SJSA1 (cell line): ENCODE measurements at places on chromosomes 2 and 18. TPM values are rescaled to one million over a fixed set of nuclear protein-coding genes. Genes with fewer than 3 reads are reported as not detected.
A peak's percentile ranks its signal among the peaks of the same experiment; 100 is the strongest.

- DNase-seq, result no peak
These were observed 25.5 kb upstream of the CTNNA2 start for GRCh38 chr2:79487399-79487798.

DNA sequence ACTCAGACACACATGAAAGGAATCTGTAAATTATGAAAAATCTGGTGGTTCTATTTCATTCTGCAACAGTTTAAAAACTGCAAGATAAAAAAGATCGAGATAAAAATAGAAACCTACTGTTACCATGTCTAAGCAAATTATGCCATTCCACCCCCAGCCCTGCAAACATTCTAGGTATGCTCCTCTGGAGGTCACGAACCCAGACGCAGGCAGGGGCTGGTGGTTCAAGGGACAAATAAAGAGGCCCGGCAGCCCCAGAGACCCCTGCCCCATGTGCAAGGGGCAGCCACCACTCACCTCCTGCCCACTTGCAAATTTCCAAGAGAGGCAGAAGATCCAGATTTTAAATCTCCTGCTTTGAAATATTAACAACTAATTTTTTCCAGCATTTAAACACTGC is 210.5 kb downstream of the ANAPC1 start:
- no peak for DNase-seq

DNA sequence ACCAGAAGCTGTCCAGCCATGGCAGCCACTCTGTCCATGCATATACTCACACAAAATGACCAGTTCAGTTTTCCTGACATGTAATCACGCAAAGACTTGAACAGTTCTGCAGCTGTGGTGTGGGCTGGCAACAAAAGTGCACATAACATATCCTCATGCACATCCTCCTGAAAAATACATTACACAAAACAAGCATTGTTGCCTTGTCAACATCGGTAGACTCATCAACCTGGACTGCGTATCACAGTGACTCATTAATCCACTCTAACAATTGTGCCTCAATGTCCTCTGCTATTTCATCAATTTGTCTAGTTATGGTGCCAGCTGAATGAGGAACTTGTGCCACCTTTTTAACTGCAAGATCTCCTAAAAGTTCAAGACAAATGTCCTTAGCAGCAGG is 19.5 kb downstream of the RBKS start:
- DNase-seq, result no peak

DNA sequence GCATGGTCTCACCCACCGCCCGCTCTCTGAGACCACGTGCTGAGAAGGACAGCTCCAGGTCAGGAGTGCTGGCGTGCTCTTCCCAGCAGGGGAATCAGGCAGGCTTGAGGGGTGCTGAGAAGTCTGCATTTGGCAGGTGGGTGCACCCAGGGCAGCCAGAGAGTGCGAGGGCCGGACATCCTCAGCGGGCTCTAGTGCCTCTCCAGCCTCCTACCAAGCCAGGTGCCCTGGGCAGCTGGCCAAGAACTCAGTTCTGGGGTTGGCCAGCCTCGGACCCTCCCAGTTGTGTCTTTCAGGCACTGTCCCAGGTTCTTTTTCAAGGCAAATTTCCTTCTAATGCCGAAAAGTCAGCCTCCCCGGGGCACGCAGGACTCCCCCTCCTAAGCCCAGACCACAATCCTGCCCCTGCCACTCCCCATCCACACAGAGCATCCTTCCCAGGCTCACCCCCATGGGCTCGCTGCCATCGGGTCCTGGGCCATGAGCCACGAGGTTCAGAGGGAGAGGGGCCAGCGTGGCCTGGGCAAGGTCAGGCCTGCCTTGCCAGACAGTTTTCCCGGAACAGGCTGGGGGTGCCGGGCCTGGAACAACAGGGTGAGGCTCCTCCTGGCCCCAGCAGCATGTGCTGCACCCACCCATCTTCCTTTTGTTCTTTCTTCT is 52.2 kb upstream of the GPC1 start:
- DNase-seq, result no peak

GRCh38 chr2:211967234-211967633 is 571.4 kb downstream of the ERBB4 start:
- DNase-seq, result no peak

DNA sequence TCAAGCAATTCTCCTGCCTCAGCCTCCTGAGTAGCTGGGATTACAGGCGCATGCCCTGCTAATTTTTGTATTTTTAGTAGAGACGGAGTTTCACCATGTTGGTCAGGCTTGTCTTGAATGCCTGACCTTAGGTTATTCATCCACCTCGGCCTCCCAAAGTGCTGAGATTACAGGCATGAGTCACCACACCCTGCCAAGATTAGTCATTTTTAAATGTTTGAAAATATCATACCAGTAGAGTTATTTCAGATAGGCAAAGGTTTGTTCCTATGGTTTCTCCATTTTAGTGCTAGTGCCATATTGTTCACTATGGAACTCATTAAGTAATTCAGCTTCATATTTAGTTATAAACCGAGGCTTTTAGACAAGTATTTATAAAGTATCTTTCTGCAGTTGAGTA is 52.3 kb downstream of the HIBCH start:
- peak; percentile 52 for DNase-seq

DNA sequence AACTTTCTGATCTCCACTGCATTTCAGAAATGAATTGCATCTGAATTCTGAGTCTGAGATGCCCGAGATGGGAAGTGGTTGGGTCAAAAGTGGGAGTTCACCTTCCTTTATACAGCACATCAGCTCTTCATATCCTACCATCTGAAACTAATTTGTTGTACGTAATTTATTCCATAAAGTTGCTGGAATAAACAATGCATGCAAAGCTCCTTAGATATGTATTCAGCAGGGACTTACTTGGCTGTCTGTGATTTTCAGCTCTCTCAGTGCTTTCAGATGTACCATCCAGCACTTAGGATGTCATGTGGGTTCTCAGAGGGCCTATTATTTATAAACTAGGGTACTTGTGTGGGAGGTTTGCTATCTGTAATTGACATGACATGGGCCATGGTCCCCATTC is 46.9 kb upstream of the EFEMP1 start:
- DNase-seq, result no peak

- DNase-seq, result no peak
These were observed 26.1 kb upstream of the SALL3 start for GRCh38 chr18:78953566-78953965.

DNA sequence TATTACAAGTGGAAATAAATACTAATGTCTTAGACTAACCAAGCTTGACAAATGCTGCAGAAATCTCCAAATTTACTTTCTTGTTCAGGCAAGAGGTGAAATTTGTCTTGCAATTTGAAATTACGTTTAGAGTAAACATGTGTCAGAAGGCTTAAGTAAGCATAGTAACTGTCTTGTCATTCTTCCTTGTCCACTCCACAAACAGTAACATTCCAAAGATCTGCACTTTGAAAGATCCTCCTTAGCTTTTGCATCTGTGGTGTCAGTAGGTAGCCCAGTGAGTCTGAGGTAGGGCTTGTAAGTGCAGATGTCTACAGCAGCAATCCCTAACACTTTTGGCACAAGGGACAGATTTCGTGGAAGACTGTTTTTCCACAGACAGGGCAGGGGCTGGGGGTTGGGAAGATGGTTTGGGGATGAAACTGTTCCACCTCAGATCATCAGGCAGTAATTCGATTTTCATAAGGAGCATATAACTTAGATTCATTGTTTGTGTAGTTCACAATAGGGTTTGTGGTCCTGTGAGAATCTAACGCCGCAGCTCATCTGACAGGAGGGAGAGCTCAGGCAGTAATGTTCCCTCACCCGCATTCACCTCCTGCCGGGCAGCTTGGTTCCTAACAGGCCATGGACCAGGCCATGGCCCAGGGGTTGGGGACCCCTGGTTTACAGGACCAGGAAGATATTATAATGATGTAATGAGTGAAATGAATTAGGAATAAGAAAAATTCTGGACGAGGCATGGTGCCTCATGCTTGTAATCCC is 18.6 kb downstream of the RASGRP3 start:
- DNase-seq, result no peak

- no peak for DNase-seq
These were observed 335 bp downstream of the ERFE start for GRCh38 chr2:238159071-238159539.

GRCh38 chr2:68970566-68971265 is 3.7 kb upstream of the GKN1 start:
- no peak for DNase-seq

DNA sequence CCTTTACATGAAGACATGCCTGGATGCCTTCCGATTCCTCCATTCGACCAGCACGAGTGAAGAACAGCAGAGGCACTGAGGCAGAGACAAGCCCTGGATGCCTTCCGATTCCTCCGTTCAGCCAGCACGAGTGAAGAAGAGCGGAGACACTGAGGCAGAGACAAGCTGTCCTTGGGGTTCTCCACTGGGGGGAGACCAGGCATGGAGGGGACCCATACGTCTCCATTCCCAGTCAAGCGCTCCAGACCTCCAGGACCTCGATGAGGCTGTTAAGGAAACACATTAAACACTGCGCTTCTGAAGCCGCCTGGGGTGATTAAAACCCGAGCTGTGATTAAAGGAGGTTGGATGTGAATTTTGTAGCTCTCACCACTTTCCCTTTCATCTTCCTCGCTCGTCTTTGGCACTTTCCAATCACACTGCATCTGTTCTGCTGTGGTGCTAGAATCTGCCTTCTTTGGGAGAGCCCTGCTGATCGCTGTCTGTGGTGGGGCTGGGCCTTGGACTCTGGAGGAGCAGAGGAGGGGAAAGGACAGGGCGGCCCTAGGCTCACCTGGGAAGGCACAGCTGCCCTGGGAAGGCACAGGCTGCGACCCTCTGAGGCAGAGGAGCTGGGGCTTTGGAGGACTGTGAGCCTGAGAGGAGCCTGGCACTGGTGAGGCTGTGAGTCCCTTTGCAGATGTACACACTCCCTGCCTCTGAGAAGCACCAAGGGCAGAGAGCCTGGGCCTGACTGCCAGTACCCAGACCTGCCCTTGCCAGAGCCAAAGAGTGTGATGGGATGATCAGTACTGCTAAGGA is 463.1 kb upstream of the HS6ST1 start:
- DNase-seq, result no peak

DNA sequence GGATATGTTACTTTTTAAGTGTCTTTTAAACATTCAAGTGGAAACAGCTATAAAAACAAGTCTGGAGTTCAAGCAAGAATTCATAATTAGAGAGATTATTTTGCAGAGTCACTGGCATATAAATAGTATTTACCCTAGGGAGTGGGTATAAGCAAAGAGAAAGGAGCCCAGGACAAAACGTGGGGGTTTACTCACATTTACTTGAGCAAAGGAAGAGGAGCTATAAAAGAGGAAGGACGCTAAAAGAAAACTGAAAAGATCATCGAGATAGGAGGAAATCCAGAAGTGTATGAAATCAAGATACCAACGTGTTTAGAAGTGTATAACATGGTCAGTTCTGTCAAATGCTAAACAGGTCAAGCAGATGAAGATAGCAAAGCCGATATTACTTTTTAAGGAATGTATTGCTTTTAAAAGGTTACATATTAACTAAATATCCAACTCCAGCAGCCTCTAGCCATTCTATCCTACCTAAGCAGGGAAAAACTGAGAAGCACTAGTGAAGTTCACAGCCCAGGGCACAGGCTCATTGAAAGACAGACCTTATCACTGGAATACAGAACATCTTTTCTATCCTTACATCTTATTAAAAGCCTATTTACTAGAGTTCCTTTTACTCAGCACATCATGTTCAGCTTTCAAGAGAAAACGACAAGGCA is 8.6 kb downstream of the KANSL1L start:
- DNase-seq, result no peak

GRCh38 chr2:175170659-175171304 is 2.8 kb upstream of the ATF2 start:
- no peak for DNase-seq

- DNase-seq, result no peak
These were observed 11.4 kb upstream of the CNDP1 start for GRCh38 chr18:74522635-74523548.

Gene LRATD1
- not detected in 2 replicates for total RNA-seq

Gene GCA
- total RNA-seq, result 3.1 and 6.8 TPM in 2 replicates

Gene NAT8
- not detected in 2 replicates for total RNA-seq

Gene GYPC
- not detected in 2 replicates for total RNA-seq

Gene IL1A
- 0.16 and 1.5 TPM in 2 replicates for total RNA-seq

Gene PIKFYVE
- total RNA-seq, result 17.9 and 27.3 TPM in 2 replicates

Gene PMAIP1
- total RNA-seq, result 24.2 and 31.7 TPM in 2 replicates

Gene GTF3C2
- total RNA-seq, result 36.2 and 46.4 TPM in 2 replicates

Gene EPG5
- 9.4 and 14.8 TPM in 2 replicates for total RNA-seq

Gene PLEK
- not detected in 2 replicates for total RNA-seq
